MV-4-11 (cell line): ENCODE measurements at places on chromosomes 5 and 9.

- no peak for DNase-seq
These were observed 56.9 kb upstream of the CAST start for GRCh38 chr5:96605144-96605837.

- DNase-seq, result no peak
These were observed 230.6 kb upstream of the CD180 start for GRCh38 chr5:67426961-67427849.

- DNase-seq, result peak; percentile 70
These were observed 16.0 kb downstream of the SLC22A5 start for GRCh38 chr5:132385326-132386105.

- DNase-seq, result no peak
These were observed 223.9 kb downstream of the FANCC start for GRCh38 chr9:95093586-95093985.

DNA sequence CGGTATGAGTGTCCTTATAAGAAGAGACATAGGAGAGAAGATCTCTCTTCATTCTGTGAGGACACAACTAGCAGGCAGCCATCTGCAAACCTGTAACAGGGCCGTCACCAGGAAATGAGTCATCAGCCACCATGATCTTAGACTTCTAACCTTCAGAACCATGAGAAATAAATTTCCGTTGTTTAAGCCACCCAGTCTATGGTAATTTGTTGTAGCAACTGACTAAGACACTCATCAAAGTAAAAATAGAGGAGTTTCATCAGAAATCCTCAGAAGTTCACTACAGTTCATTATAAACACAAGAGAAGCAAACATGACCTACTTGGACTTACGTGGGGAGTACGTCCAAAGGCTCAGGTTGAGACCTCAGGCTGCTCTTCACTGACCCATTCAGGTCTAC is 357.7 kb downstream of the SEMA5A start:
- peak; percentile 93 for DNase-seq

DNA sequence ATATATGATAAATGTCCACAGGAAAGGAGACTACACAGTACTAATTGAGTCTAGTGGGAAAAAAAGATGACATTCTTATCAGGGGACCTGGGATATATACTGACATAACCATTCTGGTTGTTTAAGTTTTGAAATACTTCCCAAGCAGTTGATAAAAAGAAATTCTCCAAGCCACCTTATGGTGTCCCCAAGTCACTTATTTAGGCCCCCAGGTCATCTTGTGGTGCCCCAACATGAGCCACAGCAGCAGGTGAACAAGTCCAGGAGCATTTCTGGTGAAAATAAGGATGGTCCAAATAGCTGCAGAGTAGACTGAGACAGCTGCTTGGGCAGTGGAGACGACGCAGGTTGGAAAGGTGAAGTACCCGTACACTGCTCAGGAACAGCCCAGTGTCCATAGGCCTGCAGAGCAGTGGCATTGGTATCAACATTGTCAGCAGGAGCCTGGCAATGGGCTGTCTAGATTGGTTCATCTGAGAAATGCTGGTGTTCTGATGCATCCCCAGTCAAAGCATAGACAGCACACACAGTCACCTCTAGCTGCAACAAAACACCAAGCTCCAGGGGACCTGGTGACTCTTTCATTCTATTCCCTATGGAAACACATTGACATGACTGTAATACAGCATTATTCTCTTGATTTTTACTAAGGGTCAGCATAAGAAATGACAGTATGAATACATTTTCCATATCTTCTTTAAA is 430.6 kb downstream of the NR2F1-AS1 start:
- DNase-seq, result no peak

DNA sequence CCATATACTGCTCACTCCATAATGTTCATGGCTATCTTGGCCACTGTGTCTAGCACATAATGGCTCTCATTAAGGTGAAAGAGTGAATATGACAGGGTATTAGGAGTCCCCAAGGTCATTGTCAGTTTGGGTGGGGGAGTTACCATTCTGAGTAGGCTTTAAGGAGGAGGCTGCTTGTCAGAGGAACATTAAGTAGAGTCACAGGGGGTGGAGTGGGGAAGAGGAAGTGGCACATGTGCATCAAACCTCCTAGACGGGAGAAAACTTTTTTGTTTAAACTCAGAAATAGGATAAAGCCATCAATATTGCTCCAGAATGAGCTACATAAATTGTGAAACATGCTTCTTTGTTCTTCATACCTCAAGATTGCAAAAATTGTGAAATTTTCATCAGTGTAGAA is 45.5 kb downstream of the DAB2IP start:
- peak; percentile 65 for DNase-seq

DNA sequence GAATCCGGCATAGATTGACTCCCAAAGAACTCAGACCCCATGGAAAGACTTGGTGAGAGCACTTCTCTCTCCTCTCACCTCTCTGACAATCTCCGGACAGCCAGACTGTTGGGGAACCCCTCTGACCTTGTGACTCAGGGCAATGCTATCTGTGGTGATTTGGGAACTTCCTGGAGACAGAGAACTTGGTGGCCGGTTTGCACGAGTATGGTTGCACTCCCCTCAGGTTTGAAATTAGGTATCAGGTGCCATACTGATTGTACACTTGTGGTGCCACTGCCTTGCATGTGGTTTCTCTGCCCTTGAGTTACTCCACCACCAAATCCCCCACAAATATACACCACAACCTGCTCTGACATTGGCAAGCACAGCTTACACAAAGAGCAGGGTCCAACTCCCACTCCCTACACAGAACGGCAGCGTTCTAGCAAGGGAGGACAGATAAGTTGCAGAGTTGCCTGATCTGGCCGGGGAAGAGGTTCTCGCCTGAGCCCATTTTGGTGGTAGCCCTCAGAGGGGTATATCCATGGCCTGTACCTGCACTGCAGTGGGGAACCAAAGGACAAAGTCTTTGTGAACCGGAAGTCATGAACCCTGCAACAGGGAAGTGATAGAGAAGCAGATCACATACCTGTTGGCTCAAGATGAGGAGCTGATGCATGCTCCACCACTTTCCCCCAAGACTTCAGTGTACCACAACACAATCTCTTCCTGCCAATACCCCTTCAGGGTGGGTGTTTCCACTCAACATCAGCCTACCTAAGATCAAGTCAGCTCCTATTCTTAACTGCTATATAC is 255.1 kb downstream of the MCTP1 start:
- DNase-seq, result peak; percentile 26

DNA sequence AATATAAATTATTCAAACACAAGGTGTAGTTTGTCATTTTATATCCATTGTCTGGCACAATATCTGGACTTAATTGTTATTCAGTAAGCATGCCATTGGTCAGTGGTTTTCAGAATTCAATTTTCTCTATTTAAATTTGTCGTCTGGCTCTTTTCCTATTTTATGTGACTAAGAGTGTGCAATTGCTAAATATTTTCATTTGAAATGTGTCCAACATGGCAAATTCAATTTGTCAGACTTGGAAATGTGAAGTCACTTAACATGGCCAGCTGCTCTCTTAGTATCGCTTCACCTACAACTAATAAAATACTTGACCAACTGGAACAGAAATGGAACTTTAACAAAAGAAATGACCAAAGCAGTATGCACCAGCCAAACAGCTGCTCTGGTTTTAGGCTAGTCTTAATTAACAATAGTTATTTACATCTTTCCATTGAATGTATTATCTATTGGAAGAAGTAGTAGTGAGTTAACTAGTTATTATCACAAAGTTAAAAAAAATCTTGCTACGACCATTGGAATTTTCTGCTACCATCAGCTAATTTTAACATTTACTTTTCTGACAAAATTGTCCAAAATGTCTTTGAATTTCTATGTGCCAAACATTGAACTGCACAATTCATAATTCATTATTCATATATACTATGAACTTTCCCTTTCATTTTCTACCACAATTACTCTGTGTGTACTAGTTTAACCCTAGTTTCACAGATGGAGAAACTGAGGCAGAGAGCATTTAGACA is 720.7 kb upstream of the FAM174A start:
- DNase-seq, result no peak

DNA sequence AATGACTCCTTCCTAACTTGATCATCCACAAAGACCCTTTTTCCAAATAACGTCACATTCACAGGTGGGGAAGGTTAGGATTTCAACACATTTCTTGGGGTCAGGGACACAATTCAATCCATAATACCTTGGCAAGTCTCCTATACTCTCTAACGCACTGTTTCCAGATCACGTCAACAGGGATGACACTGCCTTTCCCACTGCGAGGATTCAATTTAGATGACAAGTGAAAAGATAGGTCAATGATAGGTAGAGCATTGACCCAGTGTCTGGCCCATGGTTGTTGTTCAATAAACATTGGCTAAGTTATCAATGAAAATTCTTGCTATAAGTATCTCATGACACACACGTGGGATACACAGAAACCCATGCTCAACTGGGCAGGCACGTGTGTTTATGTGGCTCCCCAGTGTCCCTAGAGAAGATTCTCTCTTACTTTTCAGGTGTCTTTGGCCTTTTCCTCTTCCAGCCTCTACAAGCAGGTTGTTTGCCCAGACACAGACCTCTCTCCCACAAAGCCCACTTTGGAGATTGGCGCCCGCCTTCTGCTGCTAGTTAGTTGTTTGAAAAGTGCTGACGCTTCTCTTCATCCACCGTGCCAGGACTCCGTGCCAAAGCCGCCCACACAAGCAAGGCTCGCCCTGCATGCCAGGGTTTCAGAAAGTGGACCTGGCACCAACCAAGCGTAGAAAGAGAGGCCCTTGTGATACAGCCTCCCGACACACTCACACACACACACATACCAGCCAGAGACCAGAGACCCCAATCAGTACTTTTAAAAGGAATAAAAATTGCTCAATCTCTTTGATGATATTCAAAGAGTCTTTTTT is 594.5 kb downstream of the BNC2 start:
- no peak for DNase-seq

DNA sequence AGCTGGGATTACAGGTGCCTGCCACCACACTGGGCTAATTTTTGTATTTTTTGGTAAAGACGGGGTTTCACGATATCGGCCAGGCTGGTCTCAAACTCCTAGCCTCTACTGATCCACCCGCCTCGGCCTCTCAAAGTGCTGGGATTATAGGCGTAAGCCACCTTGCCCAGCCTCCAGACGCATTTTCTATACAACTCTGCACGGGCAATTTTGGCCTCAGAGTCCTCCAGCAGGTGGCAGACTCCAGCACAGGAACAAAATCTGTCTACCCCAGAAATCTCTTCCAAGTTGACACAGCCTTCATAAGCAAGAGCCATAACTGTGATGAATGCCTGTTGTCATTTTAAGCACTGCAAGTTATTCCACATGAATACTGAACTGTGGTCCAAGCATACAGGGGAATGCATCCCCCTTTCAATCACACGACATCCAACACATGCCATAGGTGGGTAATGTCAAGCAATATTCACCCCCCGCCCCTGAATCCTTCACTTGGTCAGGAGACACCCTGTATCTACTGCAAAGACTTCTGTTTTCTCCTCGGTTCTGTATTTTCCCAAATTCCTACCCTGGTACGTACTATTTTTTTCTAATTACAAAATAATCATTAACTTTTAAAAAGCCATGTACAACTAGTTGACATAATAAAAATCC is 50.8 kb downstream of the ALDH7A1 start:
- peak; percentile 52 for DNase-seq

GRCh38 chr9:26975728-26976707 is 19.8 kb downstream of the IFT74 start:
- peak; percentile 28 for DNase-seq
